ENCODE measurements at places on chromosomes 7 and 10.

- no peak for DNase-seq
Measured at GRCh38 chr7:25311346-25311745, 83.1 kb upstream of the NPVF start.

DNA sequence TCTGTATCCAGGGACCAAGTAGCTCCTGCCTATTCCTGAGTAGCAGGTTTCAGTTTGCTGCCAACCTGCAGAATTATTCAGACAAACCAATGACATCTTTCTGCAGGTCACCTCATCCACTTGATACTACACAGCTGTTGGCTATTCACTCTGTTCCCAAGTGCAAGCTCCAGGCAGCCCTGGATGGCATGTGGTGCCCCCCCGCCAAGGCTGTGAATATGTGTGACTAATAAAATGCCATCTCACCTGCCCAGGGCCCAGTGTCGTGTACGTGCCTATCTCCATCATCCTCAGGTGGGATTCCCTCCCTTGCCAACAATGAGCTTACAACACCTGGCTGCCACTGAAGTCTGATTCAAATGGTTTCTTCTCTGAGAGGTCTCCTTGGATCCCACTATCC lies 125.8 kb downstream of the RAB11FIP2 start:
- no peak for DNase-seq

- DNase-seq, result no peak
Measured at GRCh38 chr7:115009139-115009538, 87.2 kb downstream of the MDFIC start.

DNA sequence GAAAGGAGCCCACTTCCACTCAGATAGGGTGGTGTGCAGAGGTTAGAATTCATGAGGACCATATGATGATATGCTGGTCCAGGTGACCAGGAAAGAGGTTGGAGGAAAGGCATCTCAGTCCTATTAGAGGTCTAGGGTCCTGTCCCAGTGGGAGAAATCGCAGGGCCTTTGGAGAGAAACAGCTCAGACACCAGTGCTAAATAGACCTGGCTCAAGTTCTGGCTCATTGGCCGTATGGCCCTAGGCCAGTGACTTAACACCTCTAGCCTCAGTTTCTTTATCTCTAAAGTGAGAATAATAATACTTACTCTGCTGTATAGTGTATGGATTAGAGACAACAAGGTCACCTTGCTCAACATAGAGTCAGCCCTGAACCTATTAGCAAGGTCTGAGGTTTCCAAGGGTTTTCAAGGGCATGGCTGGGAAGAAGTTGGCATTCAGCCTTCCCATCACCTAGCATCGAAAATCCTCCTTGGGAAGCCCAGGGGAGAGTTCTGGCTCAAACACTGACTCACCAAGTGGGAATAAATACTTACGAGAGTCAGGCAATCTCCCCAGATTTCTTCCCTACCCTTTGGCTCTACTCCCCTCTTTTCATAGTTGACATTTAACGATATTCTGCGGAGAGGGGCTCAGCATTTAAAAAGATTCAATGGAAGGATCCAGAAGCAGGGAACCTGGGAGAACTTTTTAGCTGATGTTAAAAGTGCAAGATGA lies 473.1 kb upstream of the PODXL start:
- DNase-seq, result no peak

GRCh38 chr7:156829669-156830336 lies 63.2 kb downstream of the LMBR1 start:
- DNase-seq, result no peak

DNA sequence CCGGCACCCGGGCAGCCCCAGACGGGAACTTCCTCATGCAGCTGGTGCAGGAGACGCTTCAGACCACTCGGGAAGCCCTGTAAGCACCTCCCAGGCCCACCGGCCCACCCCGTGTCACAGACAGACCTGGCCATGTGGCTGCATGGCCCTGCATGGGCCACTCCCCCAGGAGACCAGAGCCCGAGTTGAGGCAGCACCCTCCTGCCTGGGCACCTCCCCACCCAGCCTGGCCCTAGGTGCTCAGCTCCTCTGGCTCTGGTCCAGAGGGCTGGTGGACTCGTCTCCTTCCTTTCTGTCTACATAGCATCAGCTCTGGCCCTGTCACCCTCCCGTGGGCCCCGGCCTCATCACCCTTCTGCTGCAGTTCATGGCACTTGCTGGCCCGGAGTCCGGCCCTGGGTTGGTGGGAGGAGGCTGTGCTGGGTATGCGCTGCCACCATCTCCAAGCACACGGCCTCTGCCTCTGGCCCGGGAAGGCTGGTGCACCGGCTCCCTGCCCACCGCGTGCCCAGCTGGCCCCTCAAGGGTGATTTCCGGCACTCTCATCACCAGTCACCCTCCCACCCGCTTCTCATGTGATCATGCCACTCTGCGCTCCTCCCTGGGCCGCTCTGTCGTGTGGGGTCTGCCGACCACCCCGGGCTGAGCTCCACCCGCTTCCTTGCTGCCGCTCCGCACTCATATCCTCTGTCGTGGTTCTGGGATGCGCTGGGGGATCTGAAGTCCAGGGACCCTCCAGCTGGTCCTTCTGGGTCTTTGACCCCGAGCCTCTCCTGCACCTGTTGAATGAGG lies 53.1 kb upstream of the DPYSL4 start:
- no peak for DNase-seq

DNA sequence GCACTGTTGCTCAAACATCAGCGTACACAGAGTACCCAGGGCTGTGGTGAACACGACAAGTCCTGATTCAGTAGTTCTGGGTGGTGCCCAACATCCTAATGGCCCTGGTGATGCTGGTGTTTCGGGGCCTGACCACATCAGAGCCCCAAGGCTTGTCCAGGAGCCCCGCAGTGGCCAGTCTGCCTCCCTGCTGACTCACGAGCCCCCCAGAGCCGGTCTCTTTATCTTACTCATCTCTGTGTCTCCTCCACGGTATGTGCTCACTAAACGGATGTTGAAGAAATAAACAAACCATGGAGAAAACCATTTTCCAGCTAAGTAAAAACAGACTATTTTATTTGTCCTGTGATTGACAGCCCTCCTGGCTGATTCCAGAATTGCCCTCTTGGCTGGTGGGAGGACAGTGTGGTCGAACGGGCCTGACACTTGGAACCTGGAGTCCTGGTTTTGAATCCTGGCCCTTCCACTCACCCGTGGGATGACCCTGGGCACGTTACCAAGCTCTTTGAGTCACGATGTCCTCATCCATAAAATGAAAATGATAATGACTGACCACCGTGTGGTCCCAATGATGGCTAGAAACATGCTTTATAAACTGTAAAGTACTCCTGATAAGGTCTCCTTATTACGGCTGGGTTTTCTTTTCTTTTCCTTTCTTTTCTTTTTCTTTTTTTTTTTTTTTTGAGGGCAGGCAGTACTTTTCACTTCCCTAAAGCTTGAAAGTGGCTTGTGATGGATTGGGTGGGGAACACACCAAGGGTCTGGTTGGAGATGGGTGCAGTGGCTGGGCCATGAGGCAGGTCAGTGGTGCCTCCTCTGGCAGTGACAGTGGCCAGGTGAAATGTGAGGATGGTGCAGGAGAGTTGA lies 5.7 kb downstream of the HIP1 start:
- DNase-seq, result no peak

DNA sequence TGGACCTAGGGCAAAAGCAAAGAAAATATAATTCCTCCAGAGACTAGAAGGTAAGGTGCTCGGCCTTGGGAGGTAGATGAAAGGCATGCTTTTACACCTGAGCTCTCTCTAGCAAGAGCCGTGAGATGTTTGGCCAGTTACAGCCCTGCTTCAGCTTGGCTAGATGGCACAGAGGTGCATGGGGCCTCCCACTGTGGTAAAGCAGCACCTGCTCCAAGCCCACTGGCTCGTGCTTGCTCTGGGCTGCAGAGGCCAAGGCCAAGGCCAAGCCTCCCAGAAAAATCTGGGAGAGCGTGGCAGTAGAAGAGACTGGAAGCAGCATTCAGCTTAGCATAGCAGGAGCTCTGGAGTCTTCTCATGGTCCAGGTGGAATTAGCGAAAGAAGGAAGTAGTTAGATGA lies 31.0 kb upstream of the OPALIN start:
- no peak for DNase-seq

DNA sequence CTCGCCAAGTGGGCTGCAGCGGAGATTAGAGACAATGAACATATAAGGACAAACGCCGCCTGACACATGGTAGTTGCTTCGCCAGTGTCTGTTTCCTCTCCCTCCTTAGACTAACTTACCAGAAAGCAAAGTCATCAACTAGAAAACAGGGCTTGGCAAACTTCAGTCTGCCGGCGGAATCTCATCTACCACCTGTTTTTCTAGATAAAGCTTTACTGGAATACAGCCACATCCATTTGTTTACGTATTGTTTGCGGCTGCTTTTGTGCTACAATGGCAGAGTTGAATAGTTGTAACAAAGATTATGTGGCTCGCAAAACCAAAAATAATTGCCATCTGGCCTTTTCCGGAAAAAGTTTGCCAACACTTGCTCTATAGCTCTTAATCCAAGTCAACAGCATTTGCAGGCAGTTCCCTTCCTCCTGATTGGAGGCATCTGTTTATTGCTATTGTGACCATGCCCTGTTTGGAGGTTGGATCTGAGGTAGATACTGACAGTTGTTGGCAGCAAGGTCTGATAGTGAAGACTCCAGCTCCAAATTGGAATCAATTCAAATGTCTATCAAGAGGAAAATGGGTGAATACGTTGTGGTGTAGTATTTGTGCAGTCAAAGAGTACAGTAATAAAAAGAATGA lies 260.6 kb downstream of the POU6F2 start:
- DNase-seq, result no peak

DNA sequence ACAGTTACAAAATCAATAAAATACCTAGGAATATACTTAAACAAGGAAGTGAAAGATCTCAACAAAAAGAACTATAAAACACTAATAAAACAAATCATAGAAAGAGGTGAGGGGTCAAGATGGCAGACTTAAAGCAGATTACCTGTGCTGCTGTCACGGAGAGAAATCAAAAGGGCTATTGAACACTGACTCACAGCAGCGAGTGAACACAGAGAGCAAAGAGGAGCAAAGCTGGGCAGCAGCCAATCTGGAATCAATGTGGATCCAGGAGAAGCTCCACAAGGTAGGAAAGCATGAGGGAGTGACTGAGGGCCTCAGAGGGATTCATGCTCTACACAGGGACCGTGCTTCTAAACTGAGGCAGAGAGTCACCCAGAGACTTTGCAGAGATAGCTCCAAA lies 562.0 kb upstream of the SEMA3D start:
- no peak for DNase-seq

GRCh38 chr7:115822801-115823200 lies 207.8 kb downstream of the TFEC start:
- DNase-seq, result no peak

GRCh38 chr10:60496181-60496580 lies 106.5 kb upstream of the ANK3 start:
- no peak for DNase-seq

DNA sequence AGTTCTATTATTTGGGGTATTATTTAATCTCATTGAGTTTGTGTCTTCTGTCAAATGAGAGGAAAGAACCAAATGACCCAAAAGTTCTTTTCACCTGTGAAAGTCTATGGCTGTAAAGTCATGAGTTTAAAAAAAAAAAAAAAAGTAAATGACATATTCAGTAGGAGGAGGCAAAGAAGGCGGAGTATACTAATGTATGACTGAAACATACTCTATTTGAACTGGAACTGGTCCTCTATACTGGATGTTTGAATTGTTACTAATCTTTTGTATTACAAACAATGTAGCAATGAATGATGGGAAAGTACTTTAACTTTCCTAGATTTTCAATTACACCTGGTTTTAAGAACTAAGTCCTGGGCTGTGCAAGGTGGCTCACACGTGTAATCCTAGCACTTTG lies 24.9 kb upstream of the GSAP start:
- DNase-seq, result no peak

- no peak for DNase-seq
Measured at GRCh38 chr10:130013335-130014262, 49.5 kb upstream of the EBF3 start.

DNA sequence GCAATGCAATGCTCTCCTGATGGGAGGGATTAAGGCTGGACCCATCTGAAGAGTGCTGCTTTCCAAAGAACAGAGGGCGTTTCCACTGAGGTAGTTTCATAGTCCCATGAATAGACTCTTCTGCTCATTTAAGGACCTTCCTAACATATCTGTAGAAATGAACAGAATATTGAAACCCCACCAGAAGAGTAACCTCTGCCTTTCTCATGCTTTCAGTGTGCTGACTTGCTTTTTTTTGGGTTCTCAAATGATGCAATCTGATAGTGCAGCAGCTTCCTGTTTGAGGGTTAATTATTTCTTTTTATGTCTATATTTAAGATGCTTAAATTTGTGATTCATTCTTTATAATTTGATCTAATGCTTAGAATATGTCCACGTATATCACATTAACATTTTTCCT lies 82.2 kb downstream of the GATA3 start:
- DNase-seq, result no peak

GRCh38 chr10:84140036-84140379 lies 699 bp downstream of the GHITM start:
- DNase-seq, result no peak

DNA sequence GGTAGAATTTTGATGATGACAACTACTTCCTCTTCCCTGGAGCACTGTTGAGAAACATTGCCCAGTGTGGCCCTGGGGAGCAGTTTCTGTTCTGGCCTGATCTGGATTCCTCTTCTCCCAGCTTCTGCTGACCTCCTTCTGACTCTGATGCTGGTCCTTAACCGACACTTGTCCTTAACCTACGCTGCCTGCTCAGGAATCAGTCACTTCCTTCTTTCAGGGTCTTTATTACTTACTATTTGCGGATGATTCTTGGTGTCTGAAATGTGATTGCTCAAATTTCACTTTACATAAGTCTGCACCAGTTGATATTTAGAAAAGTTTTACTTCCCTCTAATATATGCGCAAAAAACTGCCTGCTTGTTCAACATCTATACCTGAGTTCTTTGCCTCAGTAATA lies 164.1 kb downstream of the PTEN start:
- no peak for DNase-seq

DNA sequence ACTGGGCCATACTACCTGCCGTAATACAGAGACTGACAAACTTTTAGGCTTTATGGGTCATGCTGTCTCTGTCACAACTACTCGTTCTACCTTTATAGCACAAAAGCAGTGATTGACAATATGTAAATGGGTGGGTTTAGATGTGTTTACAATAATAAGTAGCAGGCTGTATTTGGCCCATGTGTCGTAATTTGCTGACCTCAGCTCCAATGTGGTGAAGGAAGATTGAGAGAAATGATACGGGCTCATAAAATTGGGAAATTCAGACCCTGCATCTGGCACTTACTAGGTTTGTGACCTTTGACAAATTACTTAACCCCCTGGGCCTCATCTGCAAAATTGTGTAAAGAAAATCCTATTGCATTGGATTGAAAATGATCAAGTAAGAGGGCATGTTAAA lies 150.8 kb upstream of the NPSR1 start:
- DNase-seq, result no peak

DNA sequence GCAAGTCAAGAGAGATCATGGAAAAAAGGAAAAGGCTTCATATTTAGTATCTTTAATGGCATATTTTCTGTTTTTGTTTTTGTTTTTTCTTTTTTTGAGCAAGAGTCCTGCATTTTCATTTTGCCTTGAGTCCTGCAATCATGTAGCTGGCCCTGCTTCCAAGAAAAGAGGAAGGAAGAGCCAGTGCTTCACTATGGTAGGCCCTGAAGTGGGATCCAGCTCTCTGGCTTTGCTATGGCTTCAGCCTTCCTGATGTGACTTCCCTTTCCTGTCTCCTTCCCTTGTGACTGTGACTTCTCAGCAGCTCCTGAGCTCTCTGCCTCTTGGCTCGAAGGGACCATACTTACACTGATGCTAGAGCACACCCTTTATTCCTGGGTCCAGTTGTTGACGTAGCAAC lies 512.3 kb downstream of the INHBA start:
- no peak for DNase-seq

GRCh38 chr7:50552139-50552538 lies 13.1 kb downstream of the DDC start:
- no peak for DNase-seq

- no peak for DNase-seq
Measured at GRCh38 chr10:128499486-128499885, 373.3 kb upstream of the MKI67 start.

- no peak for DNase-seq
Measured at GRCh38 chr10:110733218-110733952, 89.2 kb downstream of the RBM20 start.
